ENCODE measurements at places on chromosomes 6 and 20.

GRCh38 chr20:9482180-9482579 is 32.2 kb upstream of the LAMP5 start:
- DNase-seq, result no peak

DNA sequence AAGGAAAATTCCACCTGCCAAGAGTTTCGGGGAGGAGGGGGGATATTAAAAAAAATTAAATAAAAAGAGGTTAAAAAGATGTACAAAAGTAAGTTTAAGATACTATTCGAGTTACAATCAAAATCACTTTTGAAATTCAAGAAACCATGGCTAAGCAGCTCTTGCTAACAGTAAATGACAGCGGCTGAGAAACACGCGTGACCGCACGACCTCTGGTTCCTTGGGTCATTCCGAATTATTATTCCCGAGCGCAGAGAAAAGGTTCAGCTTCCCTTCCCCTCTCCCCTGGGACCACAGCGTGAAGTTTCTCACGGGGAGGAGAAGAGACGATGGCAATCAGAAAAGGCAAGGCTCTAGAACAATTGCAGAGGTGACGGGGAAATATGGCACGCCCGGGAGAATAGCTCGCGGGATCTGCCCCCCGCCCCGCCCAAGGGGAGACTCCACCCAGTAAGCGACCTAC is 496 bp downstream of the TMEM242 start:
- no peak for DNase-seq

GRCh38 chr6:14707971-14708465 is 537.9 kb upstream of the JARID2 start:
- no peak for DNase-seq

GRCh38 chr20:64069614-64070243 is 6.7 kb downstream of the TCEA2 start:
- DNase-seq, result no peak

DNA sequence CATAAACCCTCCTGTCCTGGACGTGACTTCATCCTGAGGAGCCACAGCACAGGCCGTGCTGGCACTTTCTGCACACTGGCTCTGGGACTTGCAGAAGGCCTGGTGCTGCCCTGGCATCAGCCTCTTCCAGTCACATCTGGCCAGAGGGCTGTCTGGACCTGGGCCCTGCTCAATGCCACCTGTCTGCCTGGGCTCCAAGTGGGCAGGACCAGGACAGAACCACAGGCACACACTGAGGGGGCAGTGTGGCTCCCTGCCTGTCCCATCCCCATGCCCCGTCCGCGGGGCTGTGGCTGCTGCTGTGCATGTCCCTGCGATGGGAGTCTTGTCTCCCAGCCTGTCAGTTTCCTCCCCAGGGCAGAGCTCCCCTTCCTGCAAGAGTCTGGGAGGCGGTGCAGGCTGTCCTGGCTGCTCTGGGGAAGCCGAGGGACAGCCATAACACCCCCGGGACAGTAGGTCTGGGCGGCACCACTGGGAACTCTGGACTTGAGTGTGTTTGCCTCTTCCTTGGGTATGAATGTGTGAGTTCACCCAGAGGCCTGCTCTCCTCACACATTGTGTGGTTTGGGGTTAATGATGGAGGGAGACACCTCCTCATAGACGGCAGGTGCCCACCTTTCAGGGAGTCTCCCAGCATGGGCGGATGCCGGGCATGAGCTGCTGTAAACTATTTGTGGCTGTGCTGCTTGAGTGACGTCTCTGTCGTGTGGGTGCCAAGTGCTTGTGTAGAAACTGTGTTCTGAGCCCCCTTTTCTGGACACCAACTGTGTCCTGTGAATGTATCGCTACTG is 22.0 kb upstream of the PYGB start:
- no peak for DNase-seq

DNA sequence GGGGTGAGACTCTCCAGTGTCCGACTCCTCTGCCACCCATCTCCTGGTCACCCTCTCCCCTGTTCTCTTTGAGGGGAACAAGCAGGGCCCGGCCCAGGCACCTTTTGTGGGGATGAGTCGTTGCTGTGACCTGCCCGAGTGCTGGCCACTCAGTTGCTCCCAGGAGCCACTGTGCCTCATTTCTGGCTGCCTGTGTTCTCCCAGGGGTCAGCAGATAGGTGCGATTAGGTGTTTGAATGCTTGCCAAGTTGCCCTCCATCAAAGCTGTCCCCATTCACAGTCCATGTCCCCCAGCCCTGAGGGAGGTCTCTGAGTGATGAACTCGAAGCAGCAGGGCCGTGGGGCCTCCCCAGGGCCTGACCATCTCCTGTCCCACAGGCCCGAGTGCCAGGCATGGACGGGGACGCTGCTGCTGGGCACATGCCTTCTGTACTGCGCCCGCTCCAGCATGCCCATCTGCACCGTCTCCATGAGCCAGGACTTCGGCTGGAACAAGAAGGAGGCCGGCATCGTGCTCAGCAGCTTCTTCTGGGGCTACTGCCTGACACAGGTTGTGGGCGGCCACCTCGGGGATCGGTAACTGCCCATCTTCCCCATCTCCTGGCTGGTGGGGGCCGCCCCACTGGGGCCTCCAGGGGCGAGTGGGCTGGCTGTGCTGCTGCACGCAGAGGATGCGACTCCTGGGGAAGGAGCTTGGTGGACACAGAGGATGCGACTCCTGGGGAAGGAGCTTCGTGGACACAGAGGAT is 4.1 kb downstream of the SLC17A9 start:
- no peak for DNase-seq

GRCh38 chr6:42159431-42160024 is 13.6 kb upstream of the GUCA1A start:
- no peak for DNase-seq

DNA sequence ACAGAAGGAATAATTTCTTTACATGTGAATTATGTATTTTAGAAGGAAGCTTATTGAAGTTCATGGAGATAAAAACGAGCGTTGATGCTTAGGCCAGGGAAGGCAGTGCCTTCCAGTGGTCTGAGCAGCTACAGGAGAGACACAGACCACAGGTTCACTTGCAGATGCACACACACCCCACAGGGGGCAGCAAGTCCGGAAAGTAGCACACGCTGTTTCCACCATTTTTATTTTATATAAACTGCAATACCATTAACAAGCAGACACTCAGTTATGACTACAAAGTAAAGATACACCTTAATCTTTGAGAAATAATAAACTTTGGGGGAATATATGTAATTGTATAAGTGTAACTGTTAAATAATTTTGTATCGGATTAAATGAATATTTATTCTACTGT is 13.5 kb upstream of the DACT2 start:
- DNase-seq, result no peak

DNA sequence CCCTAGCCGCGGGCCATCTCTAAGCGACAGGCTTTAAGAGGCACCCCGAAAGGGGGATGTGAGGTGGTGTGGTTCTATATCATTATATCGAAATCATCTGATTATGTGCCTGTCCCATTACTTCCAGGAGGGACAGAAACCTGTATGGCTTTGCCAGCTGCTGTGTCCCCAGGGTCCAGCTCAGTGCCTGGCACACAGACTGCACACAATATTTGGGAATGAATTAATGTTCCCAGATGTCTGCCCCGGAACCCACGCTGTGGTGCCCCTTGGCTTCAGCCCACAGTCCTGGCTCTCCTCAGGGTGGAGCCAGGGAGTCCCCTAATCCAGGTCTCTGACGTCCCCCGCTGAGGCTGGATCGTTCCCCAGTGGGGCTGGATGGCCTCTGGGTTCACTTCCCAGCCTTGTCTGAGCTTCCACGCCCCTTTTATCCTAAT is 8.9 kb upstream of the AHCY start:
- no peak for DNase-seq

DNA sequence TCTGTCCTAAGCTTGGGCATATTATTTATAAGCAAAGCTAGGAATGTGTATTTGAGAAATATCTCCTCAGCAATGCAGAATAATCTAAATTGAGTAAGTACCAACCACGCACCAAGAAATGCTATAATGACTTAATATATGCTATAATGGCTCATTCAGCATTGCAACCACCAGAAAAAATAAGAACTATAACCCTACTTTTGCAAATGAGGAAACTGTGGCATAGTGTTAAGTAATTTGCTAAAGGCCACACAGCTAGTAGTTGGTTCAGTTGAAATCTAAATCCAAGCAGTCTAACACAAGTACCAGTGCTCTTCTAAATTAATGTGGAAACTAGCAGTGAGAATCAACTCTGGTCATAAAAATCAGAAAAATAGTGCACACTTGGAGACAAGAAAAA is 35.7 kb downstream of the HBS1L start:
- no peak for DNase-seq

DNA sequence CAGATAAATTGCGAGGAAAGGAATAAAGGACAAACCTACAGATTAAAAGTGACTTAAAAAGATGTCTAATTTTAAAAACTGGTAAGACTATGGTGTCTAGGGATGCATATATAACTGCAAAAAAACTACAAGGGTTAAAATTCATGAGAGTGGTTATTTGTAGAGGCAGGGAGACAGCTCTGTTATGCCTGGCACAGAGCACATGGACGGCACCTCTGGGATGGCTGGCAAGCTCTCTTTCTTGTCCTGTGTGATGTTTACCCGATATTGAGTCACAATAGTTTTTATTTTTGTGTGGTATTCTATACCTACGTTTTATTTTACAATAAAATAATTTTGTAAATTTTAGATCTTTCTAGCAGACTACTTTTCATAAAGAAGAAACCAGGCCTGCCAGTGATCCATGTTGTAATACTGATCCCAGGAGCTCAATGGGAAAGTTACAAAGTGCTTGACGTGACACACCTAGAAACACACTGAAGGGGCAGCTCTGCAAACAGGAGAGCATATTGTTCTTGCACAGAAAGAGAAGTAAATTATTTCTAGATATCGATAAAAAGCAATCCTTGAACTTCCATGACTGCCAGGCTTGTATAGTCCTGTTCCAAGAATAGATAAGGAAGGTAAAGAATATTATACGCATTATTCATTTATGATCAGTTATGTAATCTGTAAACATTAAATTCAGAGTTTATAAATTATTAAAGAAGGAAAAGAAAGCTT is 290.0 kb downstream of the PTPRK start:
- DNase-seq, result no peak

- DNase-seq, result no peak
Observed at GRCh38 chr20:61937146-61937962, 128.3 kb downstream of the TAF4 start.

GRCh38 chr20:54069501-54069971 is 858 bp downstream of the BCAS1 start:
- DNase-seq, result no peak

GRCh38 chr20:45406260-45407066 is 1.6 kb upstream of the DBNDD2 start:
- no peak for DNase-seq

- DNase-seq, result no peak
Observed at GRCh38 chr6:37943436-37944058, 124.0 kb downstream of the ZFAND3 start.

- DNase-seq, result no peak
Observed at GRCh38 chr6:72984981-72985665, 240.2 kb downstream of the KHDC1L start.

All from omental fat pad (tissue), 4 donors.